ENCODE measurements at places on chromosomes 1 and 21.

DNA sequence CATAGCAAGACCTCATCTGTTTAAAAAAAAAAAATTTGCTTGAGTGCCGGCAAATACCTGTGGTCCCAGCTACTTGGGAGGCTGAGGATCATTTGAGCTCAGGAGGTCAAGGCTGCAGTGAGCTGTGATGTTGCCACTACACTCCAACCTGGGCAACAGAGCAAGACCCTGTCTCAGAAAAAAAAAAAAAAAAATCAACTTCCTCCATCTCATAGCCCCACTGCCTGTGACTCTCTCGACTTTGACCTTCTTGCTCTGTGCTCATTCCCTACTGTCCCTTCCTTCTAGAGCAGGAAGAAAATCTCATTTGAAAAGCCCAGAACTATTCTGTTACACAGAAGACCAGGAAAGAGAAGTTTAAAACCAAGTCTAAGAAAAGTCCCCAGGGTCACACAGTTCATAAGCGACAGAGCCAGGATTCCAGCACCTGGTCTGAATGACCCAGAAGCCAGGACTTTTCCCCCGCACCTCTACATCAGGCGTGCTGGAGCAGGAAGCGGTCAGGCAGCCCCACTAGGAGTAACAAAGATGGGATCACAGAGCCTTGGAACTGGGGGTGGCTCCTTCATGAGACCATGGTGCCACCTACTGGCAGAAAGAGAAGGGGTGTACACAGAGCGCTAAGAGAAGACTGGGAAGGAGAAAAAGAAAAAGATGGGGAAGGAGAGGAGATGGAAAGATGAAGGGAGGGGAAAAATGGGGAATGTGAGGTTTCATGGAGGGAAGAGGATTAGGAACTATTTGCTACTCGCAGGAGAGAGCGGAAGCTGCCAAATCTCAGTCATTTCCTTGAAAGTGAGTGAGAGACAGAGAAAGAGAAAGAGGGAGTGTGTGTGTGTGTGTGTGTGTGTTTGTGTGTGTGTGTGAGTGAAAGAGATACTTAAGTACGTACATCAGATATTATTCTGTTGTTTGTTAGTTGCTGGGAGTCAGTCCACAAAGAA is 3.1 kb upstream of the P3R3URF start:
- peak; percentile 72 for DNase-seq

DNA sequence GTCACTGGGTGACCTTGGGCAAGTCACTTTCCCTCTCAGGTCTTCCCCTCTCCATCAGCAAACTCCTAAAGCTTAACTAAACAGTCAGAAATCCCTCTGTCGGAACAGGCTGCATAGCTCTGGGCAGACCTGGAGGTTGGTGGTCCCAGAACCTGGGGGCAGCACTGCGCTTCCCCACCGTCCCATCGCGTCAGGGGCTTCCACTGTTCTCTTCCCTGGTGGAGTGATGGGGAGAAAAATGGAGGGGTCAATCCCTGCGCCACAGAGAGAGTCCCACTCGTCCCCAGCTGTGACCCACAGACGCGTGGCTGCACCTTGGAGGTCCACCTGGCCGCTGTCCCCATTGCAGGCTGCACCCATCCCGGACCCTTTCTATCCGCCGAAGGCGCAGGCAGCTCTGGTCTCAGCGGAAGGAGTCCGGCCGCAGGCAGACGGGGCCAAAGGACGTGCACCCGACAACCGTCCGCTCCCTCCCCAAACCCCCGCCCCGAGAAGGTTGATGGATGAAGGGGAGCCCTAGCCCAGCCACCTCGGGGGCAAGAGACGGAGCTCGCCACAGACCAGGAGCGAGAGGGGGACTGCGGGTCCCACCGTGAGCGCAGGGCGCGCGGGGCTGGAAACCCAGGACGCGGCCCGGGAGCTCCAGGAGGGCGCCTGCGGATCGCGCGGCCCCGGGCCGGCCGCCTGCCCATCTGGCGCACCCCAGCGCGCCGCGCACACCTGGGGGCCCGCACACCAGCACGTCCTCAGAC is 588 bp upstream of the WNT3A start:
- no peak for DNase-seq

DNA sequence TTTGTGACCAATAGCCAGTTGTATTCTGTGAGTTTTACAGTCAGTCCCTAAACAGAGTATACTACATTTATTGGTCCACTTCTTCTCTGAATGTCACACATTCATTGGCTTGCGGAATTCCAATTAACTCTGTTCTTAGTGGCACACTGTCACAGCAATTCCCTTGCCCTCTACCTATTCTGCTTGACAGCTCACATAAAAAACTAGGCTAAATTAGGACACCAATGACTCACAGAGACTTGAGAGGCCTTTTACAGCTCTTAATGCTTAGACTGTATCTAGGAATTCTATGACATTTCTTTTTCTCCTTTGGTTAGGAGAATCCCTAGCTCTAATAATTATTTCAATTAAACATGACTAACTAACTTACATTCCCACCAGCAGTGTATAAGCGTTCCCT is 104.1 kb downstream of the NEGR1 start:
- no peak for DNase-seq

- peak; percentile 29 for DNase-seq
These were observed 56.0 kb downstream of the TTLL7 start for GRCh38 chr1:83942914-83943313.

DNA sequence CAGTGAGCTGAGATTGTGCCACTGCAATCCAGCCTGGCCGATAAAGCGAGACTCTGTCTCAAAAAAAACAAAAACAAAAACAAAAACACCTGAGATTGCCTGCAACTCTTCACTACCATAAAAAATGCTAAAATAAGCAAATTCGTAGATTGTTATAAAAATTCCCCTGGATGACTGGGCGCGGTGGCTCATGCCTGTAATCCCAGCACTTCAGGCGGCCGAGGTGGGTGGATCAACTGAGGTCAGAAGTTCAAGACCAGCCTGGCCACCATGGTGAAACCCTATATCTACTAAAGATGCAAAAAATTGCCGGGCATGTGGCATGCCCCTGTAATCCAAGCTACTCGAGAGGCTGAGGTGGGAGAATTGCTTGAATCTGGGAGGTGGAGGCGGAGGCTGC is 10.7 kb downstream of the MED18 start:
- DNase-seq, result no peak

DNA sequence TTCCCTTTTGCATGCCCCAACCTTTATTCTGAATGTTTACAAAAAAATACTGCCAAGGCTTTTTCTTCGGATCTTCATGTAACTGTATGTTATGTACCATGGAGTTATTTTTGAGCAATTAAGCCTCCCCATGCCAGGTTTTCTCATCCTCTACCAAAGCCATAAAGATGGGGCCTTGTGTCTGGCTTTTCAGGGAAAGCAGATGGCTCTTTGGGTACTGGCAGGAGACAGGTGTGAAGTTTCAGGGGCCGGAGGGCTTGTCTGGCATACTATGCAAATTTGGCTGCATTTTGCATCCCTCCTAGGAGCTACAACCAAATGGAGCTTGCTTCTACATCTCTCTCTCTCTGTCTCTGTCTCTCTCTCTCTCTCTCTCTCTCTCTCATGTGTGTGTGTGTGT is 28.1 kb upstream of the PLXNA2 start:
- no peak for DNase-seq

DNA sequence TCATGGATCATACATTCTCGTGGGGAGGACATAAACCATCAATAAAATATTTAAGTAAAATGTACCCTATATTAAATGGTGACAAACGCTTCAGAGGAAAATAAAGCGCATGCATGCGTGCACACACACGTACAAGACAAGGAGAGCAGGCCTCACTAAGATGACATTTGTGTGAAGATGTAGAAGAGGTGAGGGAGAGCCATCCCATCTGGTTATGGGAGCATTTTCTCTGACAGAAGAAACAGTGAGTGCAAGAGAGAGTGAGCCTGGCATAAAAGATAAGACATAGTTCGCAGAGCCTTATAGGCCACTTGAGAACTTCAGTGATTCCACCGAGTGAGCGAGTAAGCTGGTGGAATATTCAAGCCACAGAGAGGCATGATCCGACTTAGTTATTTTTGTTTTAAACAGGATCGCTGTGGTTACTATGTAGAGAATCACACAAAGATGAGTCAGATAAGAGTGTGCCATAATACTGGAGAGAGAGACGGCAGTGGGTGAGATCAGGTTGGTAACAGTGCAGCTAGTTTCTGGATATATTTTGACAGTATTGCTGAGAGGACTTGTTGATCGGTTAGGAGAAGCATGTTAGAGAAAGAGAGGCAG is 624.2 kb downstream of the PLPP3 start:
- DNase-seq, result no peak

- DNase-seq, result no peak
These were observed 268.6 kb downstream of the KAZN start for GRCh38 chr1:14866911-14867612.
